GM06990 (cell line): ENCODE measurements at places on chromosomes 16 and 17.

DNA sequence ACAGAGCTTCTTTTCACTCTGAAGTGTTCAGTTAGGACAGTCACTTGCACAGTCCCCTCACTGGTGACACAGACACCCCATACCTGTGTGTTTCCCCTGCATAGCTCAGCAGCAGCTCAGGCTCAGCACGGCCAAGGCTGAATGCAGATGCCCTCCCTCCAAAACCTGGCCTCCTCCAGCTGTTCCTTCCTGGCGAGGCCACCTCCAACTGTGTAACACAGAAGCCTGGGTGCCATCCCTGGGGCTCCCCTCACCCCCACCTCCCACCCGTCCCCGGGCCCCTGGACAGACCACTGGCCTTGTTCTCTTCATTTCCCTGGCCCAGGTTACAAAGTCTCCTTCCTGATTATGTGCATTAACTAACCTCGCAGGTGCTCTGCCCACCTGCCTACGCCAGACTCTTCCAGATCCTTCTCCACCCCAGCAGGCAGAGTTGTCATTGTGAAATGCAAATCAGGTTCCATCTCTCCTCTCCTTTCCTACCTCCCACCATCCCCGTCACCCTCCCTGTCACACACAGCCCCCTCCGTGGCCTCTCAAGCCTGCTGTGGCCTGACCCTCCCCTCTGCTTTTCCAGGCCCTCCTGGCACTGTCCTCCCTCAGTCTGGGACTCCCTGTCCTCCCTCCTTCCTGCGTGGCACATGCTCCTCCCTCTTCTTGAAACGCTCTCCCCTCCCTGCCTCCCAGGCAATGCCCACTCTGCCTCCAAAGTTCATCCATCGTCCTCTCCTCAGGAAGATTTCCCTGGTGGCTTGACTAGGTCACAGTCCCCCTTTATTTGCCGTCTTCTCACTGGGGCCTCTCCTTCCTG lies 26.4 kb downstream of the MLYCD start:
- no peak for DNase-seq

DNA sequence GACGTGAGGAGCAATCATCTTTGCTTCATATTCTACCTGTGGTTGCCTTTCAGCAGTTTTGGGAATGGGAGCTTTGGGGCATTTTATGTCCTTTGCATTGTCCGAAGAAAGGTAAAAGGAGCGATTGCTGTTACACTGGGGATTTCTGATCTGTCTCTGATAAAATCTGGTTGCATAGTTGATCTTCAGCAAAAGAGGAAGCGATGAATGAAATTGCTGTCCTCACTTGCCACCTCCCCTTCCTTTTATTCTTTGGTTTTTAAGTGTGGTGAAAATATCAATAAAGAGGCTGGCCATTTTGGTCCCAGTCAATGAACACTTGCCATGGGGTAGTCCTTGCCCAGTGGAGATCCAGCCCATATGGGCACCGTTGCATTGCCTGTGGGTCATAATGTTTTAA lies 236.8 kb downstream of the MSI2 start:
- DNase-seq = no peak

- no peak for DNase-seq
These were observed 531.4 kb downstream of the MAF start for GRCh38 chr16:79069121-79069520.

- DNase-seq = no peak
These were observed 10.1 kb downstream of the DNAH9 start for GRCh38 chr17:11608396-11608795.

DNA sequence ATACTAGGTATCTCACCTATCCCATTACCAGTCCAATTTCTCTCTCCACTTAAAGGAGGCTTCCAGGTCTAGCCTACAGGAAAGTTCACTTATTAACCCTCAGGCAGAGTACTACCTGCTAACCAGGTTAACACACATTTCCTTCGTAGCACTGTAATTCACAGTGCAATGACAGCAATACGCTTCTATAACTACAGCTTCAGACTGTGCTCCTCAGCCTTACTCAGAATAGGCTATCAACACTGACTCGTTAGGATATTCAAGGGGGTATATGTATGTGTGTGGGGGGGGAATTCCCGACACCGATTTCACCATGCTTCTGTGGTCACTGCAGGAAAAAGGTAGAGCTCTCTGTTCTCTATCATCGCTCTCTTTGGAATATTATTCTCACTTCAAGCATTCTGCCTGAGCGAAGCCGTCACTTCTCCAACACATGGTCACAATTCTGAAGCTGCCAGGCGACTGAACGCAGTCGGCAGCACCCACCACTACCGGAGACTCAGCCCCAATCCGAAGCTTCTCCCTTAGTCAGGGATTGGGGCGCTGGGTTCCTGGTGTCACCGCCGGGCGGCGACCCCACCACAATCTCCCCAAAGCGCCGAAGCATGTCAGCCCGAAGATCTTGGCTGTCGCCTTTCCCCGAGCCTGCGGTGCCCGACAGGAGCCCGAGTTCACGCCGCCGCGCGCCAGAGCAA lies 618 bp downstream of the GGA3 start:
- no peak for DNase-seq

DNA sequence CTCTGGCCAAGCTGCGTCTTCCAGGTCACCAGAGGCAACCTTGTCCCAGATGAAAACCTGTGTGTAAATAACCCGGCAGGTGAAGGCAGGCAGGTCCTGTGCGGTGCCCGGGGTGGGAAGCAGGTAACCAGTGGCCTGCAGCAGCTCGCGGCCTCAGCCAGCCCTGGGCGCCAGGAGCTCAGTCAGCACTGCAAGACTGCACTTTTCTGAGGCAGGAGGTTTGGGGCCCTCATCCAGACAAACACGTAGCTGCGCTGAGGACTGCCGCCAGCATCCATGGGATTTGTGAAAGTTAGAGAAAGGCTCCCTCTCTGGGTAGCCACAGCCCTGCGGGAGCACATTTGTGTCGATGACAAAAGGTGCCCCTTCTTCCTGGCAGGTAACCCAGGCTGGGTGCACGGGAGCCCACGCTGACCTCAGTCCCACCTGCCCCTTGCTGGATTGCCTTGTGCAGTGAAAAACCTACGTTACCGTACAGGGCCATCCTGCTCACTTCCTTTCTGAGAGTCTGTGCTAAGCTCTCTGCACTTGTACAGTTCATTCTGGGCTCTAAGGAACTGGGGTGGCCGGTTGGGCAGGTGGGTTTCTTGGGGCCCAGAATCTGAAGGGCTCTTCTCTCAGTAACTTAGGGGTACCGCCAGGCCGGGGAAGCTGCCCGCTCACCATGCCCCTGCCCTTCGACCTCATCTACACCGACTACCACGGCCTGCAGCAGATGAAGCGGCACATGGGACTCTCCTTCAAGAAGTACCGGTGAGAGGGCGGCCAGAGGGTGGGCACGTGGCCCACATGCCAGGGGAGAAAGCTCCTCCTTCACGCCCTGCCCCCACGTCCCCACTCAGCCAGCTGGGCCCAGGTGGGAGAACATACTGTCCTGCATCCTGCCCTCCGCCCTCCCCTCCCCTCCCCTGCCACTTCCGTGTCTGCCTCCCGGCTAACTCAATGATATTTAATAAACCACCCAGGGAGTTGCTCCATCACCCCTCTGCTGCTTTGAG lies 56.4 kb downstream of the MGAT5B start:
- DNase-seq = no peak

DNA sequence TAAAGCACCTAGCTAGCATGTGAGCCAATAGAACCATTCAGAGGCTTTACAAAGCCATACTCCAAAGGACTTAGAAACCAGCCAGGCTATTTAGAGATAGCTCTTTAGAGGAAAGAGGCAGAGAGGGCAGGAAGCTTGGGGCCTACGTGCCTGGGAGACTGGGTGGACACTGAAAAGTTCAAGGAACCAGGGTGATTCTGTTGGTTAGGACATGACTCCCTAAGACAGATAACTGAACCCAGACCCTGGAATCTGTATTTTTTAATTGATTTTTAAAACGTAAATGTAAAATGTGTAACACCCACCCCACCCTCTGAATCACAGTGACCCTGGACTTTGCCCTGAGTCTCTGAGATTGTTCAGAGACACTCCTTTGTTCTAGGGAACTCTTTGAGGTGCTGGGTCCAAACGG lies 16.1 kb upstream of the GNA13 start:
- DNase-seq = no peak

DNA sequence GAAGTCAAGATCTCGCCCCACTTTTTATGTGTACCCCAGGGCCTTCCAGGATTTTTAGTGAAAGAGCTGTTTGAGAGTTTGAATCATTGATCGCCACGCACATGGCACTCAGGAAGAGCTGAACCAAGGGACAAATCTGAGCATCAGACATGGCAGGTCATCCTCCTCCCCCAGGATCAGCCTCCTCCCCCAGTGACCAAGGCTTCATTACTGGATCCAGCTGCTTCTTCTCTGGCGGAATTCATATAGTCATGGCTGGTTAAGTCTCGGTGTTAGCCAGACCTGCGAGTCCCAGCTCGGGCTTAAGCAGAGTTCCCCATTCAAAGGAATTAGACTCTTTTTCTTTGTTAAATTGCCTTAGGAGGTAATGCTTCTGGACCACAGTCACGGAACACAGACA lies 32.5 kb downstream of the CDRT4 start:
- no peak for DNase-seq
